ENCODE measurements at places on chromosomes 5 and 9.
A peak's percentile ranks its signal among the peaks of the same experiment; 100 is the strongest.

- DNase-seq = no peak
Observed at GRCh38 chr5:27876071-27876470, 837.7 kb upstream of the CDH9 start.

DNA sequence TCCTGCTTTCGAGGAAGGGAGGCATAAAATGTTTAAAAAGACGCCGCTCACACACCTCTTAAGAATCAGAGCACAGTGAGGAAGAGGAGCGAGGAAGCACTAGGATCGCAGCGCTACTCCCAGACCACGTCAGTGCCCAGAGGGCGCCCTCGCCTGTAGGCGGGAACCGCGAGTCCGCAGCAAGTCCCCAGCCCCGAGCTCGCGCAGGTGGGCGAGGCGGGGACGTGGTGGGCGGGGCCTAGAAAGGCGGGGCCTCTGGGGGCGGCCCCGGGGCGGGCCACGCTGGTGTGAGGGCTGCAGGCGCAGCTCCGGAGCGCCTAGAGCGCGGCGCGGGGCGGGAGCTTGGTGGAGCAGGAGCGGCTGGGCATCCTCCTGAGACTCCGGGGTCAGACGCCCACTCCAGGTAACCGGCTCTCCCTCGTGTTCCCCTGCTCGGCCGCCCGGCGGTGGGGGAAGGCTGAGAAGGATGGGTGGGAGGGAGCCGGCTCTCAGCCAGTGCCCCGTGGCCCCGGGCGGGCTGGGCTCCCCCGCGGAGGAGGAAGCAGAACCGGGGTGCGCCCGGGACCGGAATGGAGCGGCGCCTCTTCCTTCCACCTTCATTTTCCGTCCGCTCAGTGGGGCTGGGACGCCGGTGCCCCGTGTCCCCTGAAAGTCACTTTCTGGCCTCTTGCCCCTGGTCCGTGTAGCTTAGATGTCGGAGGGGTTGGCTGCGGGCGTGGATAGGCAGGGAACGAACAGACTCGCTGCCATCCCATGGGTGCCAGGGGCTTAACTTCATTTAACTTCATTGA is at the start of gene GCNT1:
Gene GCNT1 (plus strand): TSS at position 280 of the 791 bp plus-strand sequence. CDS start 43,200 bp downstream, outside the sequence.
- peak; percentile 87 for DNase-seq

DNA sequence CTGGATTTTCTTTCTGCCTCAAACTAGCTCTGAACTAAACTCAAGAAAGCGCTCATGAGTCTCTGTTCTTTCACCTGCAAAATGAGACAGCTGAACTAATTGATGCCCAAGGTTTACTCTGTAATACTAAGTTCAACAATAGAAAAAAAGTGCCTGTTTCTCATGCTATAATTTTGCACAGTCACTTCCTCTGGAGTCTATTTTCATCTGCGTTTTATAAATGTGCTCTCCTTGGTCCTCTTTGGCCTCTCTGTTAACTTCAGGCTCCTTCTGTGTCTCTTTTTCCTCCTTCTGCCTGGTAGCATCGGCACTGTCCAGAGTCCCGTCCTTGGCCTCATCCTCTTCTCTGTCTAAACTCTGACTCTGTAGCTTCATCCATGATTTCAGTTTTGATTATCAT is 311.9 kb upstream of the TLE4 start:
- DNase-seq = no peak

GRCh38 chr9:122797316-122798063 is 2.4 kb upstream of the OR1K1 start:
- no peak for DNase-seq

- DNase-seq = no peak
Observed at GRCh38 chr5:174723979-174724483, 351 bp upstream of the MSX2 start.

GRCh38 chr9:136218673-136219072 is 13.7 kb upstream of the LHX3 start:
- no peak for DNase-seq

DNA sequence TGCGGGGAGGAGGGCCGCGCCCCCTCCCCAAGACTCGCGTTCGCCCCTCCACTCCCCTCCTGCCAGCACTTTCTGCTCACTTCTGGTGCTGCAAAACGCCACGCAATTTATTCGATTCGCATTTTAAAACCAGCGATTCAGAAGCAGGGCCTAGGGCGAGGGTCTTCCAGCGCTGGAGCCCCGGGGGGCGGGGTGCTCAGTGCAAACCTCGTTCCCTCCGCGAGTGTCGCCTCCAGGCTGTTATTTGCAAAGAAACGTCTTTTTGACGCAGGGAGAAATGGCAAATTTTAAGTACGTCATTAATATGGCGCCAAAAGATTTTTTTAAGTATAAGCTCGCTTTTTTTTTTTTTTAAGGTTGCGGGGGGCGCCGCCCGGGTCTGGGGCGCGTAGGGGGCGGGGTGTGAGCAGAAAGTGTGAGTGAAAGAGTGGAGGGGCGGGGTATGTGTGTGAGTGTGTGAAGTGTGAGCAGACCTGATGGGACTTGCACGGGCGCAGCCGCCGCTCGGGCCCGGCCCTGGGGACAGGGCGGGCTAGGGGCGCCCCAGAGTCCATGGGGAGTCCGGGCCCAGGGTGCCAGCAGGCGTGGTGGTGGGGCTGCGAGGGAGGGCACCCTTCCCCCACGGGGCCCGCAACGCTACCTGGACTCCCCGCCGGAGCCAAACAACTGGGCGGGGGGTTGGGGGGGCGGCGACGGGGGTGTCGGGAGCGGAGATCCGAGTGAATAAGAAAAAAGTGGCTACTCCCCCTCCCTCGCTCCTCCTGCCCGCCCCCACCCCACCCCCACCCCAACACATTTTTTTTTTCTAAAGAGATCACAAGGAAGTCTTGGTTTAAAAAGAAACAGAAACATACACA is at the start of gene JADE2:
Gene JADE2 (plus strand): TSS at position 845 of the 857 bp plus-strand sequence. CDS start 10,188 bp downstream, outside the sequence.
- peak; percentile 76 for DNase-seq

- no peak for DNase-seq
Observed at GRCh38 chr5:6704361-6704851, 8.8 kb upstream of the TENT4A start.

- no peak for DNase-seq
Observed at GRCh38 chr5:149732324-149733128, 2.4 kb downstream of the PPARGC1B start.

GRCh38 chr5:59874675-59875074 is 18.9 kb downstream of the PDE4D start:
- DNase-seq = no peak

DNA sequence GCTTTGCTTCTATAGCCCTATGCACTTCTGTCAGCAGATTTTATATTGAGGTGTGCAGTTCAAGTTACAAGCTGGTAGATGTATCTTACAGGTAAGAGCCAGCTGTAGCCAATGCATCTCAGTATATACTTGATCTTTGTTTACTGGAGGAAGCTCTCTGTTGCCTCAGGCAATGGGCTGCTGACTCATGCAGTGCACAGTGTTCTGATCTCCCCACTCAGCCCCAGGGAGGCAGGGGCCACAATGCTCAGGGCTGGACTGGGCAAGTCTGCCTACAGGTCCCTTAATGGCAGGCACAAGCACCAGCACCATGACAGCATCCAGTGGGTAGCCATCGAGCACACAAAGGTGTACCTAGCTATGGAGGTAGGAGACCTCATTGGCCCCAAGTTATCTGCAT is 178.8 kb upstream of the CDH10 start:
- DNase-seq = no peak

- DNase-seq = no peak
Observed at GRCh38 chr5:78587081-78587774, 61.3 kb downstream of the LHFPL2 start.

DNA sequence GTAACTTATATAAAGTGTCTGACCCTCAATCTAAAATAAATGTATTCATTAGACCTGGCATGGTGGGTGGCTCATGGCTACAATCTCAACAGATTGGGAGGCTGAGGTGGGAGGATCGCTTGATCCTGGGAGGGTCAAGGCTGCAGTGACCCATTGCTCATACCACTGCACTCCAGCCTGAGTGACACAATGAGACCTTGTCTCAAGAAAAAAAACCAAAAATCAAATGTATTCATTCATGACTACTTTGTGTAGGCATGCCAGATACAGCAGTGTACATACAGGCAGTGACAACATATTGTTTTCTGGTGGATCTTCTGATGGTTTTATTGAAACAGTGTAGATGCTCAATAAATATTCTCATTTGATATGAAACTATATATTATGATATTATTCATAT is 201.0 kb downstream of the TRIM32 start:
- no peak for DNase-seq

- no peak for DNase-seq
Observed at GRCh38 chr5:72831685-72832084, 15.2 kb downstream of the TNPO1 start.

DNA sequence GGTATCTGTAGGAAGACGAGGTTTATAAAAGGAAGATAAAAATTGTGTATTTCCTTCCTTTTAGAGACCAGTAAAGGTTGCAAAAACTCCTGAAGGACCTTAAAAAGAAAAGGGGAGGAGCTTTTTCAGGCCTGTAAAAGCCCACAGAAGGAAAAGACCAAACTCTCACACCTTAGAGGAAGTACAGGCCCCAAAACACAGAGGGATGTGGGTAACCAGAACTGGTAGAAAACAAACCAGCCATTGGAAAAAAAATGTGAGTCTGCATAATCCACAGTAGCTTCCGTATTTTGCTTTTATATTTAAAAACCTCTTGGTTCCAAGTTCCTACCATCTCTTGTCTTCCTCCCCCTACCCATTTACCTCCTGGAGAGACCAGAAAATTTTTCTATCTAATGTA is 8.5 kb downstream of the GIN1 start:
- no peak for DNase-seq

GRCh38 chr9:34500623-34501267 is 22.0 kb downstream of the ENHO start:
- DNase-seq = peak; percentile 86

DNA sequence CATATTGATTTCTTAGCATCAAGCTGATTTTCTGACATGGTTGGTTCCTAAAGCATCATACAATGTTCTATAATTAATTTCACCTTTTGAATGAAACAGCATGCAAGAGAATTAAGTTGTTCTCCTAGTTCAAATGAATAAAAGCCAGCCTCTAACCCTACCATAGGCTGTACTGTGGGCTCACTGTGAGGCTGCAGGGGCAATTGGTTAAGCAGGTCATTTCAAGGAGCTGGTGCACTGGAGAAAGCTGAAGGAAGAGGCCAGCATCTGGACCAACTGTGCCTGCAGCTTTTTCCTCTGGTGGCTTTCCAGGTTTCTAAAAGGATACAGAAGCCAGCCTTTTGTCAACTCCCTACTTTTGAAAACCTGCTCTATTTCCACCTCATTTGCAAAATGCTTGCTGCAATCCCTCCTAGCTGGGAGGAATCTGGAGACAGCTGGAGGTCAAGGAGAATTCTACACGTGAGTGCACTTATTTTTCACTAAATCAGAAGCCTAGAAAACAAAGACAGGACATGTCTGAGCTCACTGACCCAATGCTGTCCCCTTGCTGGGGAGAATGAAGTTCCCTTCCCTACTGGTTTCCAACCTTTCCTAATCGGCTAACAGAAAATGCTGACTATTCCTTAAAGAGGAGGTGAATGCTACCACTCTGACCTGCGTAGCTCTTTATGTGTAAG is 158.9 kb downstream of the APBA1 start:
- no peak for DNase-seq

GRCh38 chr9:132187121-132187620 is 25.3 kb downstream of the NTNG2 start:
- DNase-seq = no peak

DNA sequence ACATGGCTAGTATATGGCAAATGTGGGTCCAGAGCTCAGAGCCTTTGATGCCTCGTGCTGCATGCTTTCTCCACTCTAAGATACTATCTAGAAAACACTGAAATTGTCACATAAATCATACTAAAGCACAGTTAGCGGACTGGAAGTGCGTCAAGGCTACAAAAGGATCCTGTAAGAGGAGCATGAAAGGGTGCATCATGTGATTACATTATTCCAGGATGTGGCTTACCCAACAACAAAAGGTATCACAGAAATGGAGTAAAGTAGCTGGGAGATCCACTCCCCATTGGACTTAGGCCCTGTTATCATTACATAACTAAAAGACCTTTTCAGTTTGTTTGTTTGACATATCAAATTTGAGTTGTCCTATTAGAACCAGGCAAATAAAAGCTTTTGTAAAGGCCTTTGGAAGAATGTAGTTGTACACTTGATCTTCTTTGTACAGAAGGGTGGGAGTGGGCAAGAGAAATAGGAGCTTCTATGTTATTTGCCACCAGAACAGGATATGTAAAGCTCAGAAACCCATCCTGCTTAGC is 6.9 kb downstream of the SLC31A1 start:
- no peak for DNase-seq

GRCh38 chr5:171770153-171770552 is 15.5 kb upstream of the SMIM23 start:
- DNase-seq = no peak

DNA sequence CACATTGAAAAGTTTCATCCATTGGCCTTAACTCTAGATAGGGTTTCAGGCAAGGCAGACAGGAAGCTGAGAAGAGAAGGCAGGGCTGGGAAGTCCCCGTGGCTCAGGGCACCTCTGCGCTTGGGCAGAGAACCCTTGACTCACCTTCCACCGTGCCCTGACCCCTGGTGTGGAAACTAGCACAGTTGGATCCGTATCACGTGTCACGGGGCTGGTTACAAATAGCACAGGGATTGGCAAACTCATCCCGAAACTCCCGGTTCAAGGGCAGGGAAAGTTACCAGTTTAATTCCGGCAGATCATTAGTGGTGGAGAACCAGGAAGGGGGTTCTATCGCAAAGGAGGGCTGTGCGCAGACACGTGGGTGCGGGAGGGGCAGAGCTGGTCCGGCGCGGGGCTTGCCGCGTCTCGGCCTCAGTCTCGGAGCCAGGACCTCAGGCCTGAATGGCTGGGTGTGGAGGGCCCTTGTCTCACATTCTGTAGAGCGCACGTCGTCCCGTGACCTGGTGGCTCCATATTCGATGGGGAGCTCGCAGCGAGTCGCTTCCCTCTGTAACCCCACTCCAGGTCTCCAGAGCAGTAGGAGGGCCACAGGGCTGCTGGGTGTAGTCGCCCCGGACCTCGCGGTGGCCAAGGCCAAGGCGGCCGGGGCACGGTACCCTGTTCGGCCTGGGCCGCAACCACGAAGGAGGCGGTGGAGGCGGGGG is 771 bp upstream of the TMEM171 start:
- no peak for DNase-seq

DNA sequence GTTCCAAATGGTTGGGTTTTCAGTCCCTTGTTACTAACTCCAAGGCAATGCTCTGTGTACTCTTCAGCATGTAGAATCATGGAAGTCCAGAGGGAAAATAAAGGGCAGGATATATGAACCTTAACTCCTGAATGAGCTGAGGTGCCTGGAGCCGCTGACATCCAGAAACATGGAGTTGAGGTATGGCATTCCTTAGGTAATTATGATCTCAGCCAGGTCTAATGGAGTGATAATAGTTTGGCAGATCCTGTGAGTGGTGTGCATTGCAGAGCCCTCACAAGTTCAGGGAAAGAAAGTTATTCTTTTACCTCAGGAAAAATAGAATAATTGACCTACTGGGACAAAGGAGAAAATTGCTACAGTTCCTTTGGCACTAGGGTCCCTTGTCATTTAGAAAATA is 369.1 kb downstream of the ZNF608 start:
- no peak for DNase-seq

DNA sequence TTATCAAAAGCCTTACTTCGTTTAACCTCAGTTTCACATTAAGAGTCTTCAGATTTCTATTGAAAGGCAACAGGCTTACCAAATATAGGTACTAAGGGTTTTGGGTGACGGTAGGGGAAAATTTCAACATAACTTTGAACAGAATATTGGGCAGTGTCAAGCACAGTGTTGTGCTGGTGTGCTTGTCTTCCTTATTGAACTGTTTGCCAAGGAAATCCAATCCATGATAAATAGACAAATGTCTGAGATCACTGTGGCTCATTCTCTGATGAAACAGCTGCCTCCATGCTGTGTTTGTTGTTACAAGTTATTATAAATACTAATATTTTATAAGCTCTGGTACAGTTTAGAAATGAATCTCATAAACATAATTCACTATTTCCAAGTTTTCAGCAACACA is 730.1 kb downstream of the NR2F1-AS1 start:
- no peak for DNase-seq

- no peak for DNase-seq
Observed at GRCh38 chr9:95857896-95858295, 17.6 kb upstream of the ERCC6L2 start.
